T-cell (primary cell): ENCODE measurements at places on chromosomes 2 and 18.

GRCh38 chr18:34158881-34159690 lies 65.6 kb downstream of the NOL4 start:
- no peak for DNase-seq

DNA sequence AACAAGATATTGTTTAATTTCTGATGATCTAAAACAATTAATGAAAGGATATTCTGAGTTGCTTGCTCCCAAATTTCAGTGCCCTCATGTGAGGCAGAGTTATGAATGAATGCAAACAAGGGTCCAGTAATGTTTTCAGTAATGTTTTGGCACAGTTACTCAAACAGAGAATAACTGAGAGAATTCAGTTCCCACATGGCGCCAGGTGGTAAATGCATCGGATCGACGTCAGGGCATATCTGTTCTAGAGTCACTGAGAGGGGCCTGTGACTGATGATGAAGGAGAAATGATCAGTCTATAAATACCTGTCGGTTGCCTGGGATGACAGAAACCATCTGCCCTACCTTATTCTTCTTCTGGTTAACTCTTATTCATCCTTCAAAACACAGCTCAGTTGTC lies 81.4 kb downstream of the KCNS3 start:
- no peak for DNase-seq

DNA sequence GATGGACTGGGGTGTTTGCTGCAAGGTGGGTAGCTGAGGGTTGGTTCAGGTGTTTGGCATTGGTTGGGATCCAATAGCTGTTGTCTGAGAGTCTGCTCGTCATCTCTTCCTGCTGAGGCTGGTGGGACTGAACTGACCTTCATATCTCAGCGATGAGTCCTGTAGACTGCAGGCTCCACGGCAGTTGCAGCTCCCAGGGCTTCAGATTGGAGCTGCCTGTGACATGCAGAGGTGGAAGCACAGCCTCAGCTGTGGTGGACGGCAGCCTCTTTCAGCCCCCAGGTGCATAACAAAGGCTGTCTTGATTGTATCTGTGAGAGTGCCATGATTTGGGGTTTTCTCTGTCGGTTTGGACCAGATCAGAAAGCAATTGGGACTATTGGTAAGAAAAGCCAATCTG lies 3.9 kb upstream of the IL1R2 start:
- no peak for DNase-seq

DNA sequence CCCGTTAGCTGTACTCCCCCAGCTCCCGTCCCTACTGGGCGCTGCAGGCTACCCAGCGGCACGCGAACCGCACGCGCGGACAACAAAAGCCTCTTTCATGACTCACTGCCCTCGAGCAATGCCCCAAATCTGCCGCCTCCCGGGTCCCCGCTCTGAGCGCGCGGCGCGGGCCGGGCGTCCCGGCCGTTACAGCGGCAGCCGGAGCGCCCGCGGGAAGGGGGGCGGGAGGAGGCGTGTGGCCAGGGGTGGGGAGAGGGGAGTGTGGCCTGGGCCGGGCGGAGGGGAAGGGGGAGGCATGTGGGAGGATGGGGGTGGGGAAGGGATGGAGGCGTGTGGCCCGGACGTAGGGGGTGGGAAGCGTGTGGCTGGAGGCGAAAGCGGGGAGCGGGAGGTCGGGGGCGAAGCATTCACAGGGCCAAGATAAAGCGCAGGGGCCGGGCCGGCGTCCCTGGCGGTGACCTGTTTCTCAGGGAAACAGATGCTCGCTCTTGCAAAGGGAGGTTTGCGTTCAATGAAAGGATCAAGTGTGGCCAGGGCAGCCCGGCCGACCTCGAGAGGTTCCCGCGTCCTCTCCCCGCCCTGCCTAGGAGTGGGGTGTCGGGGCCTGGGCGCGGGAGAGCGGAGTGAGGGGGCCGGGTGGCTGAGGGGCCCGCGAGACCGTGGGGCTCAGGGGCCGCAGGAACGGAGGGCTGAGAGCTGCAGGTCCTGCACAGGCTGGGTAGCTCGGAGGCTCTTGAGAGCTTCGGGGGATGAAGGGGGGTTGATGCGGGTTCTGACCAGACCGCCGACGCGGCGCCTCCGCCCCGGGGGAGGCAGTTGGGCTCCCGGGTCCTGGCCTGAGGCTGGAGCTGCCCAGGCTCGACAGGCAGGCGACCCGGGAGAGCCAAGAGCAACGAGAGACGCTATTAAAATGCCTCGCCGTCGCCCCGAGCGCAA lies 3.5 kb upstream of the NEUROD1 start:
- no peak for DNase-seq

- DNase-seq: no peak
These were observed 1.2 kb upstream of the CLASP1 start for GRCh38 chr2:121650315-121650930.

GRCh38 chr2:183456177-183456576 lies 331.9 kb downstream of the NUP35 start:
- DNase-seq: no peak

DNA sequence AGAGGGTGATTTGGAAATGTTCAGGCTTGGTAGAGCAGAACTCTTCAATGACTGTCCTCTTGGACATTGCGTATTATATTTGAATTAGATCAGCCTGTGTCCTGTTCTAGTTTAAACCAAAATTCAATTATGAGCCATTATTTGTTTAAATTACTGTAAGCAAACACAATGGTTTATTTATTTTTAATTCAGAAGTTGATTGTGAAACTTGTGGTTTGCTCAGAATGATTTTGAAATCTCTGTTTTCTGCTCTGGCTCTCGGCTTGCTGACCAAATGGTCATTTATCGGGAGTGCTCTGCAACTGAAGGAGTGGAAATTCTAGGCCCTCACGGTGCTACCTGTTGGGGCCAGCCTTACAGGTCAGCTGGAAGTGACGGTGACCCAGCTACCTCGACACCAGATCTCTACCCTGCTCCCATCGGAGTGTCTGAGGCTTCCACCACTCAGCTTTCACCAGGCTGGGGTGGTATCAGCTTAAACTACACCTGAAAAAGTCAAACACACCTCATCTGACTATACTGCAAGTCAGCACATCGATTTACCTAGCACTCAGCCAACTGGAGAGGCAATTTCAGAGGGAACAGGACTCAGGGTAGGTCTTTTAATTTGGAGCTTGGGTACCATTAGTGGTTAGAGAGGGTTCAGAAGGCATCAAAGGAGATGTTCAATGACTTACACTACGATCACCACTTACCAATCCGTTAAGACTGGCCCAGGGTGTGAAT lies 36.8 kb upstream of the GPD2 start:
- no peak for DNase-seq

- no peak for DNase-seq
These were observed 47.0 kb downstream of the LRP2 start for GRCh38 chr2:169315357-169315756.

DNA sequence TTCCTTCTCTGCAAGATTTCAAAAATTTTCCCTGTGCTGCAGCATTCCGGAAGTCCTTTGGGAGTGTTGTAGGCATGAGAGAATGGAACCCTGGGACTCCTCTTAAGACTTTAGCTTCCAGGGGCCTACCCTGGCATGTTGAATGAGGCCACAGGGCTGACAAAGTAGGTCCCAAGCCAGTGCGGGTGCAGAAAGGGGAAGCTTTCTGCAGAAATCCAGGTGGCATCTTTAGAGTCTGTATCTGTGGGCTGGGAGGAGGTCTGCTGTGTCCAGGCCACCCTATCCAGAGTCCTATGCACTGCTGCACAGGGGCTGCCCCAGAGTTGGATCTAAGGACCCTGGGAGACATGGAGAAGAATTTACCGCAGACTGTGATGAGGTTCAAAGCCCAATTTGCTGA lies 1.9 kb upstream of the SIX2 start:
- no peak for DNase-seq

- DNase-seq: no peak
These were observed 73.7 kb upstream of the MYCN start for GRCh38 chr2:15866563-15867193.

DNA sequence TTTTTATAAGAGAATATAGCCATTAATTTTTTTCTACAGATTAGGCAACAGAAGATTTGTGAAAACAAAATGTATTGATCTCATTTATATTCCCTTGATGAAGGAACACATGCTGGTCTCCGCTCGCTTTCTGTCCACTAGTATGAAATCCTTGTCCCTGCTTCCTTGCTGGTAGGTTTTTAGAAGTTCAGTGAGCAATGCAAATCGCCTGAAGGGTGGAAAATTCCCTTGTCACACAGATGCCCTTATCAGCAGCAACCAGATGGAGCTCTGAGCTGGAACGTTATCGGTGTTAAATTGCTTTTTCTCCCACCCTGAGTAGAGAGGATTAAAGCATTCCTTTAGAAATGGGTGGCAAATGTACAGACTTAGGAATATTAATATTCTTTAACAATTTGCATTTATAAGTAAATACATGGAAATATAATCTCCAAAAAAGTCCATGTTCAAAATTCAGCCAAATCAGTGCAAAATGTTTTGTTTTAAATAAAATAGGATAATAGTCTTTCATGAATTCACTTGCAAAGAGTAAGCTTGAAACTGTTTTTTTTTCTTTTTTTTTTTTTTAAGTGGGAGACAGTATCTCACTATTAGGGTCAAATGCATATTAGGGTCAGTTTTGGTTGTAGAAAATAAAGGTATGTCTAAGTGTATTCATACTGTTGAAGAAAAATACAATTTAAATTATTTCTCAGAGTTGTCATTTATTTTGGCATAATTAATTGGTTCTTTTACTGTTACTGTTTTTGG lies 164.0 kb upstream of the MYO3B start:
- no peak for DNase-seq

DNA sequence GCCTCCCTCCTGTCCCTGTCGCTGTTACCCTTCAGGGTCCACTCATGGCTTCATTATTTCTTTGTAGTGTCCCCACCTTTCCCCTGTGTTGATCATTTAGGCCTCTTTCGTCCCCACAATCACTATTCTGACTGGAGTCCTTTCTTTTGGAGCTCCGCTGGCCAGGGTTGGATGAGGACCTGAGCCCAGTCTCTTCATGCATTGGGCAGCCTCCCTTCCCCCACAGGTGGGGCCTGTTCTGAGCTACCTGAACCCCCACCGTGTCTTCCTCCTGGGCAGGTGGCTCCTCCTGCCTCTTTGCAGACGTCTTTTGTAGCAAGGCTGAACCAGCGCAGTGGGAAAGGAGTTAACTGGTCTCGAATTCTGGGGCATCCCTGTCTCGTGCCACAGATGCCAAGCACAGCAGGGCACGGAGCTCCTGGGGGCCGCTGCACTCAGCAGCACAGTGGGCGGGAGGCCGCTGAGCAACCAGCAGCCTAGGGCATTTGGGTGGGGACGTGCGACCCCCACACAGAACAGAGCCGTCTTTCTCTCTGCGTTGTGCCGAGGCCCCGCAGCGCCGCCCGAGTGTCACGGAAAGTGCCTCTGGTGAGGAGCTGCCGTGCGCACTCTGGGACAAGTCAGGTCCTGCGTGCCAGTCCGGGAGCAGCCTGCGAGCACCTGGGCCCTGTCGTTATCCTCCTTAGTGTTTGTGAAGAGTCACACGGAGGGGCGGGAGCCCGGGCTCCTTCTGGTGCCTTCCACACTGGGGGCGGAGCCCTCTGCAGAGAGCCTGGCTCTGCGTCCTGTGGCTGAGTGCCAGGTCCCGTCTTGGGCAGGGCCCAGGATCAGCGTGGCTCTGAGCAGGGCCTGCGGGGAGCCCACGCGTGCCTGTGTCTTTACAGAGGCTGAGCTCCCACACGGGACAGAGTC lies 130.1 kb downstream of the NFATC1 start:
- no peak for DNase-seq

DNA sequence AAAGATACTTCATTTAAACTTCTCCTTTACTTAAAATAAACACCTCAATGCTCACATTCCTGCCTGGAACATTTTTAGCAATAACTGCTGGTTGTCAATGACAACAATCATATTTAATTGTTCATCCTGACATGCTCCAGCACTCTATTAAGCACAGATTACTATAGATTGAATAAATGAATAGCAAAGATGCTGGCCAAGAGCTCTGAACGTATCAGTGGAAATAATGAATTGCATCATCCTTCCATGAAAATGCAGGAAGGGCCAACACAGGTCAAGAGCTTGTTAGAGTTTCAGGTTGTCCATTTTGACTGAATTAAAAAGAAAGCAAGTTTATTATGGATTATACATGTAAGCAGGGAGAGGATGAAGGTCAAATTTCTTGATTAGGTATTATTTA lies 994.0 kb downstream of the TSN start:
- no peak for DNase-seq

DNA sequence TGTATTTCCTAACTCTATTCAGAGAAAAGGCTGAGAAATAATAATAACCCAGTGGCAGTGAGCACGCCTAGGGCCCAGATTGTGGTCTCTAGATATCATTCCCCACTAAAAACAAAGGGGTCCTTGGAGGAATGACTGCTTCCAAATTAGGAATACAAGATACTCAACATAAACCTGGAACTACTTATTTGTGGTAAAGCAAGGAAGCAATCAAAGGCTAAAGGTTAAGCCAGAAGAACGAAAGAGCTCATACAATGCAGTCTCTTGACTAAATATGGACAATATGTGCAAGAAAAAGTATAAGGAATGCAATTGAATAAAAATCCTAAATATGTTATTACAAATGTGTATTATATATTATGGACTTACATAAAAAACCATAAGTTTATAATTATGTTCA lies 253.5 kb upstream of the NRP2 start:
- DNase-seq: no peak

DNA sequence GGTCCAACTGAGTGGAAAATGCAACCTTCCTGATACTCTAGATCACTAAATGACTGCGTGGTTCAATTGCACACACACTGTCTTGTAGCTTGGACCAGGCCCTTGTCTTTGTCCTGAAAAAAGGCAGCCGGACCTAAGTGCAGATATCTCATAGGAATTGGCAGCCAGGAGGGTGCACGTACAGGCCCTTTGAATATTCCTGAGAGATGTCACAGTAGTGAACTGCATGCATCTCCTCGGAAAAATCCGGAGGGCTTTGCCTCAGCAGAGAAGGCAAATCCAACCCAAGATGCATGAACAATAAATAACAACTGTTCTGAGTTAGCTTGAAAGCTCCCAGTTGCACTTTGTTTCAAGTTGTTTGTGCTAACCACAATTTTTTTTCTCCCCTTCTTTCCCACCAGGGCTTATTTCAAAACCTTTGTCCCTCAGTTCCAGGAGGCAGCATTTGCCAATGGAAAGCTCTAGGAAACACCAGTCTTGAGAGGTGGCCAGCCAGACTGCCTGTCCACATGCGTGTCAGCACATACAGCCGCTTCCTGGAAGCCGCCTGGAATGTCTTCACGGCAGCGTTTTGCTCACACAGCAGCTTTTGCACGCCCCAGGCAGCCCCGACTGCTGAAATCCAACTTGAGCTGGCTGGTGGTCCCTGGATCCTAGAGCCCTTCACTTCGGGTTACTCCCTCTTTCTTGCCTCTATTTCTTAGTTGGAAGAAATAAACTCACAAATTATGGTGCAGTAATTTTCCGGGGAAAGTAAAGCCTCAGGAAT lies 54.4 kb upstream of the FOSL2 start:
- no peak for DNase-seq

DNA sequence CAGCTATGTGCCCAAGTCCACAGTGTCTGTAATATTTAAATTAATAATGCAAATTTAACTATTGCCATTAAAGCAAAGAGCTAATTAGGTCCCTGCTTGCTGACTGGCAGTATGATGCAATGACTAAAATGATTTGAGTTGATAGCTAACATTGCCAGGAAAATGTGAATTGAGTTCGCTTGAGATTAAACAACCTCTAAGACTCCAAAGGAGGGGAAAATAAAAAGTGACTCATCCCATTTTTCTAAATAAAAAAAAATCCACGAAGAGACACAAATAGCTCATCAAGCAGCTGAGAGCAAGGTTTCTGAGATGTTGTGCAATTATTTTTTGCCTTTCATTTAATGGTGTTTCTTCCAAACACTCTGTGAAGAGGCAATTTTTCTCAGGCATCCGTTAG lies 413.0 kb downstream of the MTX2 start:
- no peak for DNase-seq

- DNase-seq: no peak
These were observed 21.7 kb downstream of the GPR35 start for GRCh38 chr2:240646900-240647502.

GRCh38 chr2:229330952-229331351 lies 59.9 kb upstream of the PID1 start:
- no peak for DNase-seq
